ENCODE measurements at places on chromosomes 16 and 17.

DNA sequence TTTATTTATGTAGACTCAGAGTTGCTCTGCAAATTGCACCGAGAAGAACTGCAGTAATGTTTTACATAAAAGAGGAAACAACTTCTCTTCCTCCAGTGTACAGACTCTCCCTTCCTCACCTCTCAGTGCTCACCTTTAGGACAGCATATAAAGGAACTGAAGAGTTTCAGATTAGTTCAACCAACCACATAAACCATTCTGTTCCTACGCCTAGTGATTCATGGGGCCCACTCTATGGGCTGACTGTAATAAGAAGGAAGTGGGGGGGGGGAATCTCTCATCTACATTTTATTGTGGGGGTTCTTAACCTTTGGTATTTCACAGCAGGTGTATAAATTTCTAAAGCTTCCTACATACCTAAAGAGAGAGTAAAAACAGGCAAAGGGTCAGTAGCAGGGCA lies 18.3 kb downstream of the ZSWIM7 start:
- no peaks in the 10 kb centered on the region for H3K4me1 ChIP-seq
- no peak overlapping the region for H3K27ac ChIP-seq
- DNase-seq: no peak

GRCh38 chr17:13561606-13562270 lies 40.0 kb downstream of the HS3ST3A1 start:
- DNase-seq: no peak
- H3K4me3 ChIP-seq: no peak overlapping the region
- no peaks in the 10 kb centered on the region for H3K27me3 ChIP-seq
- no peak overlapping the region for H3K27ac ChIP-seq
- no peaks in the 10 kb centered on the region for H3K36me3 ChIP-seq

DNA sequence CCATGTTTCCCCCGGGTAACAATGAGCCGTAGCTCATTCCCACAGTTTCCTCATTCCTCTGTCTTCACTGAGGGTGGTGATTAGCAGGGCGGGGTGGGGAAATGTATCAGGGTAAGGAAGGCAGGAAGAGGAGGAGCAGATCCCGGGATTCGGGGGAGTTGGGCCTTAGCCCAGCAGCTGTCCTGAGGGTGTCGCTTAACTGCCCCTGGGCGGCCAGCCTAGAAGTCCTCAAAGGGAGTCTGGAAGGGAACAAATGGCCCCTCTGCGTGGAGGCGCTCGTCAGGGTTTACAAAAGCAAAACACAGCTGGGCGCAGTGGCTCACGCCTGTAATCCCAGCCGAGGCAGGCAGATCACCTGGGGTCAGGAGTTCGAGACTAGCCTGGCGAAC lies 14.3 kb downstream of the MLYCD start:
- DNase-seq: no peak
- H3K36me3 ChIP-seq: peaks cover 20% of the 10 kb centered on the region
- no peak overlapping the region for H3K4me3 ChIP-seq
- no peaks in the 10 kb centered on the region for H3K27me3 ChIP-seq
- H3K27ac ChIP-seq: no peak overlapping the region
- H3K4me1 ChIP-seq: peaks cover 2% of the 10 kb centered on the region

GRCh38 chr16:87715658-87716057 lies 50.1 kb downstream of the KLHDC4 start:
- no peak overlapping the region for H3K27ac ChIP-seq
- no peak for DNase-seq
- H3K4me1 ChIP-seq: no peaks in the 10 kb centered on the region
- no peak overlapping the region for H3K4me3 ChIP-seq
- H3K36me3 ChIP-seq: peaks cover 15% of the 10 kb centered on the region

DNA sequence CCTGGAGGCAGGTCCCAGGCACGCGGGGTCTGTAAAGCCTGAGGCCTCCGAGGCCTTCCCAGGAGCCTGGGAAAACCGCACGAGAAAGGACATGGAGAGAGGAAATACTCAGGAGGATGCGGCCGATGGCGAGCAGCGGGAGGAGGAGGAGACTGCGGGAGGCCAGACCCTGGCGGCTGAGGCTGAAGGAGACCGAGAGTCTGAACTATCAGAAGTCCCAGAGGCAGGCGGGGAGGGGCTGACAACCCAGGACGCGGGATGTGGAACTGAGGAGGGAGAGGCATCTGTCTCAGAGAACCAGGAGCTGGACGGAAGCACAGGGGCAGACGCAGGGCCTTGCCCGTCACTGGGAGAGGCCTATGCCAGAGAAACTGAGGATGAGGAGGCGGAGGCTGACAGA lies 2.4 kb downstream of the APOBR start:
- H3K27me3 ChIP-seq: peaks cover 22% of the 10 kb centered on the region
- H3K36me3 ChIP-seq: no peaks in the 10 kb centered on the region
- no peaks in the 10 kb centered on the region for H3K4me1 ChIP-seq
- DNase-seq: no peak

DNA sequence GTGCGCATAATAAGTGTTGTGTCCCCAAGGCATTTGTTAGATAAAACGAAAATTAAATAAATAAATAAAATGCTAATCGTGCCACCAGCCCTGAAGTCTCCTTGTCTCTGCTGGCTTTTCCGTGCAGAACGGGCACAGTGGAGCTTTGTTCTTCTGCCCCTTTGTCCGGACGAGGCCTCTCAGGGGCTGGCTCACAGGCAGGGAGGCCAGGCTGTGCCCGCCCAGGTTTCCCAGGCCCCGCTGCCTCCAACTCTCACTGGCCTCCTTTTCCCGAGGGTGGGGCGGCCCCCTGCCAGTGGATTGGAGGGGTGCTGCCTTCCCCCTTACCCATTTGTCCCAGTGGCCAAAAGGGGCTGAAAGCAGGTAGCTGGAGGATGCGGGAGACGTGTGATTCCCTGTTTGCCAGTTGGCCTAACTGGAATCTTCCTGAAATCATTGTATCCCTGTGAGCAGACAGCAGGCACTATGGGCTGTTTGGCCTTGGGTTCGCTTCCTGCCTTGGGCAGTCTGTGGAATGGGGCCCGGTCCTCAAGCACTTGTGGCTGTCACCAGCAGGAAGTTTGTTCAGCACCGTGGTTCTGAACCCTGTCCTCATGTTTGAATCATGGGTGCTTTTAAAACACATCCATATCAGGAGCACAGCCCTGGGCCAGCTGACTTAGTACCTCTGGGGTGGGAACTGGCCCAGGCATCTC lies 64.4 kb downstream of the KSR1 start:
- no peak for DNase-seq
- H3K4me1 ChIP-seq: peaks cover 25% of the 10 kb centered on the region
- H3K4me3 ChIP-seq: no peak overlapping the region
- no peak overlapping the region for H3K27ac ChIP-seq

Measured in neuronal stem cell (in vitro differentiated cells).